RCC 7860 (cell line): ENCODE measurements at places on chromosomes 7 and 10.
A peak's percentile ranks its signal among the peaks of the same experiment; 100 is the strongest.

DNA sequence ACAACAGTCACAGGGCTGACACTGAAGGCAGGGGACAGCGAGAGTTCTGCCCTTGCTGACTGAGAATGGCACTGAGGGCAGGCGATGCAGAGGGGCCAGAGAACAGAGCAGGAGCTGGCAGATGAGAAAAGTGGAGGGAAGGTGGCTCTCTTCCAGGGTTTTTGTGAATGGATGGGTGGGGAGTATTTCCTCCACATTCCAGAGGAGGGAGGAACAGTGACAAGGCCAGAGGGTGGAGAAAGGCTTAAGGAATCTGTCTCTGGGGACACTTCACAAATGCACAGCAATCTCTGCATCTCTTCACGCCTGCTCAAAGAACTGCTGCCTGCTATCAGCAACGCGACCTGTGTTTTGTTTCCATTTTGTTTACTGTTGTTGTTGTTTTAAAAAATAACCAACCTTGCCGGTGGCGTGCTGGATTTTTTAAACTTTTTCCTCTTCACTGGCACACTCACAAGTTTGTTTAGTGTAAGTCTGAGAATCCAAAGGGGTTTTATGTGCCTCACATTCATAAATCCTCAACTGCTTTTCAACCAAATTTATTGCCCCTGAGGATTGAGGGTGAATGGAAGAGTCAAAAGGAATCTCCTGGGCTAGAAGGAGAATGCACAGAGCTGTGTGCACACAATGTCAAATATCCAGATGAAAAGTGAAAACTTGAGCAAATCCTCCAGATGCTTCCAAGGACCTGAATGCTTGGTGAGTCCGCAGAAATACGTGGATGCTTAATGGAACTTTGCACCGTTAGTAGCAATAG is 129.3 kb downstream of the GLI3 start:
- DNase-seq, result no peak

- DNase-seq, result no peak
Measured at GRCh38 chr10:18162021-18162627, 21.9 kb downstream of the CACNB2 start.

DNA sequence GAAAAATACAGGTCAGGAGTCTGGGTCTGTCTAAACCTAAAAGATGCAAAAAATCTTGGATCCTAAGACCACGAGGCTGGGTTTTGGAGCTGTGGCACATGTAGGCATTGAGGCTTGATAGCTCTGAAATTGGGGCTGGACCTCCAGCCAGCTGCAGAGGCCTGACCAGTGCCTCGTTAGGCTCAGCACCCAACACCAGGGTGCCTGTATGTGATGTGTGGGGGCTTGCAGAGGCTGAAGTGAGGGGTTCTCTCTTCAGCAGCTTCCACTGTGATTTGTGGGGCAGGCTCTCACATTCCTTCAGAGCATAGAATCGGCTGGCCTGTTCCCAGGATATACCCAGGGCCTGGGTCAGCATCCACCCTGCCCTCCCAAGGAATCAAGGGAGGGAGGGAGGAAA is 247.8 kb downstream of the BUB3 start:
- no peak for DNase-seq

DNA sequence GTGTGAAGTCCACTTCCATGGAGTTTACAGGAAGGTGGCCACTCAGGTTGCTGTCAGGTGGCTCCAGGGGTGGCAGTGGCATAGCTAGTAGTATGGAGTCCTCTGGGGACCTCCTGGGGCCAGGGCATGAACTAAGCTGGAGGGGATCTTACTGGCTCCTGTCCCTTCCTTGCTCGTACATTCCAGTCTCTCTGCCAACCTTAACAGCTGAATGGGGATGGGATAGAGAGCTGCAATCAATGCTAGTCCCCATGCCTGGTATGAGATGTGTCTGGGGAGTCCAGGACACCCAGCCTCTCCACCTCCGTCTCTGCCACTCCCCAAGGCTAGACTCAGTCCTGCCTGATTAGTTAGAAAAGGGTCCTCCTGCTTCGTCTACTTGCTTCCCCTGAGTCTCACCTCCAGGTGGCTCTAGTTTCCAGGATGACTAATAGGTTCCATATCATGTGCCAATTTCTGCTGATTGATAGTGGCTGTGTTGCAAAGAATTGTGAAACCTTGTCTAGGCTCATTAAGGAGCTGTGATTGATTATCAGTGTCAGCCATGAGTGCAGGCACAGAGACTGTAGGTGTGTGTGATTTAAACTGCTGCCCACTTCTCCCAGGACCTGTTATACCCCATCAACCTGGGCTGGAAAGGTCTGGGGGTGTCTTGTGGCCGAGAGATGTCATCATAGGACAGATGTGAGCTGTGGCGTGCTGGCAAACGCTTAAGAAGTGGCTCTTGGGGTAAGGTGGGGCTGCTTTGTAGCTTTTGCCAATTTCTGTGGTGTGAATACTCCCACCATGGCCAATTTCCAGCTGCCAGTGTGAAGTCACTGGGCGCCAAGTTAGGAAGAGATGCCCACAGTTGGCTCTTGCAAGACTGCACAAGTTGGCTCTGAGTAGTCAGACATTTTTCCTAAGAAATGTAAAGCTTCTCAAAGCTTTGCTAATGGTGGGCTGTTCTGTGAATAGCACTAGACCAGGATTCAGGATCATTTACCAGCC is 59.8 kb downstream of the COL13A1 start:
- peak; percentile 46 for DNase-seq

GRCh38 chr10:92387289-92387940 is 96.4 kb downstream of the MARCHF5 start:
- peak; percentile 24 for DNase-seq

DNA sequence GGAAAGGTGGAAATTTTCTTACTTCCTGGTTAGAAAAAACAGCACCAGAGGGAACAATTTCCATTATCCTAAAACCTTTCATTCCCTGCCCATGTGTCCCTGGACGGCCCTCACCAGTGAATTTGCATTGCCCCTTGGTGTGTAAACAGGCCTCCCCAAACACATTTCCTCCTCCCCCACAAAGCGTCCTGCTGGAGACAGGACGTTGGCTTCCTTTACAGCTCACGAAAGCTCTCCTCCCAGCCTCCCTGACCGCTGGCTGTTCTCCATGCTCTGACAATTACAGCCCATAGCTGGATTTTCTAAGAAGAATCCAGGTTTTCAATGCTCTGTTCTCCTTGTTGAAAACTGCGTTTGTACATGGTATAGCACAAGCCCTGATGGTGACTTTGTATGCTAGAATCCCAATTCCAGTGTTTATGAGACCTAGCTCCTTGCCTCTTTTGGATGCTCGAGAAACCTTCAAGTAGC is 724.2 kb upstream of the CELF2 start:
- DNase-seq, result no peak

DNA sequence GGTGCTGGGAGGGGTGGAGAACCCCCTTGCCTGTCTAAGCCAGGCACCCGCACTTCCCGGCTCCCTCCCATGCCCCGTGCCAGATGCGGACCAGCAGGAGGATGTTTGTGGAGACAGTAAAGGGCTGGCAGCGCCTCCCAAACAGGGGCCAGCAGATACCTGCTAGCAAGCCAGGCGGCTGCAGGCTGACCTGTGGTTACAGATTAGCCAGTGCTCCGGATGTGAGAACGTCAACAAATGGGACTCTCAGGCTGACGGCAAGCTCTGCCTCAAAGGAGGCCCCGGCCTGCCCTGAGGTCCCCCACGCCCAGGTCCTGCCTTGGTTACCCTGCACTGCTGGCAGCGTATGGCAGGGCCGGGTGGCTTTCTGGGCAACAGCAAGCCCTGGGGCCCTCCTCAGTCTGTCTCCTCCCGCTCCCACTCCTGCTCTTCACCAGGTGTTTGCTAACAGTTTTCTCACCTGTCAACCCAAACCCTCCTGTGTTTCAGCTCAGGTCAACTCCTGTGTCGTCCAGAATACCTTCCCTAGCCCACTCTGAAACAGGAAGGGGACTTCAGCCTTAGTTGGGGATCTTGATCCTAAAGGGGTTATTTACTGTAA is 85.4 kb downstream of the NEURL1 start:
- no peak for DNase-seq

- DNase-seq, result no peak
Measured at GRCh38 chr10:77299320-77299719, 338.3 kb downstream of the KCNMA1 start.

GRCh38 chr7:134954197-134955082 is 31.9 kb upstream of the AGBL3 start:
- peak; percentile 52 for DNase-seq

GRCh38 chr7:110418659-110419280 is 672.2 kb upstream of the LRRN3 start:
- no peak for DNase-seq

DNA sequence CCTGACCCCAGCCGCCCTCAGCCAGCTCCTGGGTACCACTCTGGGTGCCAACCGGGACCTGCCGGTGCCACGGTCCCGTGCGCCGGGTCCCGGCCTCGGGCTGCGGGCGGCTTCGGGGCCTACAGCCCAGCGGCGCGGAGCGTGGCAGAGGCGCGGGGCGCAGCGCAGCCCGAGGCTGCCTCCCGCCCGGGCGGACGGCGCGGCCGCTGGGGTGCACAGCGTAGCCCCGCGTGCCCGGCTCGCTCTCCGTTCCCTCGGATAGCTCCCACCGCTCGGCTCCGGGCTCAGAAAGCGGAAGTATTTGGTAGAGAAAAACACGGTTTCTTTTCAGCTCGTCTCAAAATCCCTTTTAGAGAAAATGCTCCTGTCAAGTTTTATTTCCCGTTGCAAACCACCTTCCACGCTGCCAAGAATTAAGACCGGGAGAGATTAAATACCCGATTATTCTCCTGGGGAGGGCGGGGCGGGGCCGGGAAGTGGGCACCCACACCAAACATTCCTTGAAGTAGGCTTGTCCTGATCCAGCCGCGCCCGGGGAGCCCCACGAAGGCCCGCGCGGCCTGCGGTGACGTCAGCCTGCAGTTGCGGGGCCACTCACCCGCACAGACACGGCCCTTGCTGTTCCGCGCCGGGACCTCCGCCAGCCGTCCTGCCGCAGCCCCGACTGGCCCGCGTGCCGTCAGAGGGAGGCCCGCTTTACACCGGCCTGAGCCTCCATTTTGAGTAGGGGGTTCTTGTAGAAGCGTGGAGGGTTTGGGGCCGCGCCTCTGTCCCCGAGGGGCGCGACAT is 7.2 kb downstream of the HOXA13 start:
- no peak for DNase-seq

DNA sequence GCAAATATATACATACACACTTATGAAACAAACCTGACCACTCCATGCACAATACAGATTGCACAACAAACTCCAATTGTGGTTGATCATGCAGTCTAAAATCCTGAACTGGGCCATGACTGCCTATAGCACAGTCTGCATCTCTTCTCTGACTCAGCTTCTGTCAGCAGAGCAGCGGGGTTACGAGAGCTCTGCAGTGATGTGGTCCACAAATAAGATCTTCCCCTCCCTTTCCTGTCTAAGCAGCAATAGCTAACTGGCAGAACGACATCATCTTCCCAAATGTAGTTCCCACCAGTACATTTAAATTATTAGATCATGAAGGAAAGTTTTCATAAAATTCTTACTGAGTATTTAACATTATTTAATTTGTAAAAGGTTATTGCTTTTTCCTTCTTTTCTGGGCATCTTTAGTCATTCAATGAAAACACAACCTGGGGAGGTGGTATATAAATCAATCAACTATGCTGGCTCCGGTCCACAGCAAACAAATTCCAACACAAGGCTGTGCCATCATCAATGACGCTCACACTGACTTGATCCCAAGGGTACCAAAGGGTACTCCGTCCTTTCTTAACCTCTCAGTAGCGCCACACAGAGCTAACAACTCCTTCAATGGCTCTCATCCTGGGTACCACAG is 17.1 kb downstream of the ARHGAP21 start:
- DNase-seq, result peak; percentile 71

DNA sequence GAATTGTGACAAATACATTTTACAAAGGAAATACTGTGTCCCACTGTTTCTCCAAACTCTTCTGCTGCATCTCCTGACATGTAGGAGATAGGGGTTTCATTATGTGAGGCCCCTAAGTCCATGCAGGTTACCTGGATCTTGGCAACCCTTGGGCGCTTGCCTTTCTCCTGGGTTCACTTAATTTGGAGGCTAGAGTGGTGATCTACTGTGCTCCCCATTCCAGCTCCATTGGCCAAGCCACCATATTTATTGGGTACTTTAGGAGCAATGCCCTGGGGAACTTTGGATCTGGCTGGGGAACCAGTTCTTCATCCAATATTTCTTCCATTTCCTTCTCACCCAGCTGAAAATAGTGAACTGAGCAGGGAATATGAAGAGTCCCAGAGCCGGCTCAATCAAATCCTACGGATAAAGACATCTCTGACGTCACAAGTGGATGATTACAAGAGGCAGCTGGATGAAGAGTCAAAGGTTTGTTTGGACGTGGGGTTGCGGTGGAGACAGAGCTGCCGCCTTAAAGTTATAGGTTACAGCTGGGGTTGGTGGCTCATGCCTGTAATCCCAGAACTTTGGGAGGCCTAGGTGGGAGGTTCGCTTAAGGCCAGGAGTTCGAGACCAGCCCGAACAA is 18.5 kb downstream of the MYH16 start:
- no peak for DNase-seq

DNA sequence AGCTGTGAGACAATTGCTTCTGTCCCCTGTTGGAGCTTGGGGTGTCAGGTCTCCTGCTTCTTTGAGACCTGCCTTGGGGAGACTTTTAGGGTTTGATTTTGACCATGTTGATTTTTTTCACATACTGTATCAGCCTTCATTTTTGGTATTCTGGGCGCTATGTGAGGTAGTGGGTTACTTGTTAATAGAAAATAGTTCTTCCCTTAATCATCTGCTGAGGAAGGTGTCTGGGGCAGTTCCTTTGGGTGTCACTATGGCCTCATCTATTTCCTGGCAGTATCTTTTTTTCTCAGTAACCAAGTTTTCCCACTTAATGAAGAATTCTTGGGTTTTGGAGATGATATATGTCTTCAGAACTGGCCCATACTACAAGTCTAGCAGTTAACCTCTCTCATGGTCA is 4.6 kb upstream of the NOLC1 start:
- DNase-seq, result peak; percentile 31
